Stimulated activated naive CD4-positive, alpha-beta T cell treated with Interleukin-2 at 50 U/mL for 16 hours (primary cell): ENCODE measurements at places on chromosomes 2 and 18.

DNA sequence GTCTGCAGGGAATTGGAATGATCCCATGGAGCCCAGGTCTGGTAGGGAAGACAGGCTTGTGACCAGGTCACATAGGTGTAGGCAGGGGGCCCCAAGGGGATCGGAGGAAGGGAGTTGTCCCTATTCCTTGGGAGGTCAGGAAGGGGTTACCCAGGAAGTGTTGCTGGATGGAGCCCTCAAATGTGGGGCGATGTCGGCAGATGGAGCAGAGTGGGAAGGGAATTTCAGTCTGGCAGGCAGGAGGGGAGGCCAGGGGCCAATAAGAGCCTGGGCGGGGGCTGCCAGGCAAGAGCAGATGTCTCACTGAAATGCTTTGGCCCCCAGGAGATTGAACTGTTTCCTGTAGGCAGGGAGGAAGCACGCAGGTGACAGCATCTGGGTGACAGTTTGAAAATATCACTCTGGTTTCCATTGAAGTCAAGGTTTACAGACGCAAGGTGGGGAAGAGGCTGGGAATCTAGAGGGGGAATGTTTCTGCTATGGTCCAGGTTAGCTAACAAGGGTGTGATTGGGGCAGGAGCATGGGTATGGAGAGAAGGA is 81.5 kb upstream of the SMAD2 start:
- no peak for DNase-seq

DNA sequence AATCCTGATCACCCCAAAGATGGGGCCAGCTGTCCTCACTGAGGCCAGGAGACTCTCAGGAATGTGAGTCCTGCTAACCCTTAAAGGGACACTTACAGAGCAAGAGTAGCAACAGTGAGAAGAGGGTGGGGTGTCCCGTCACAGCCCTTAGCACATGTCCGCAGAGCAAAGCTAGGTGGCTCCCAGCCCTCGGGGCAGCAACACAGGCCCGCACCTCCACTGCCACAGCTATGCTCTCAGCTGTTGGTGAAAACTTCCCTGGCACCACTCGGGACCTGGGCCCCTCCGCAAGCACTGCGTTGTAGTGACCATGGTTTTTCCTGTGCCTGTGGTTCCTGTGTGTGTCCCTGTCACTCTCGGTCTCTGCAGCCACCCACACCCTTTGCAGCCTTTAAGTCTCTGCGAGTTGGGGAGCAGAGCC is 76.4 kb upstream of the UXS1 start:
- no peak for DNase-seq

GRCh38 chr2:196315388-196316049 is 144.1 kb upstream of the STK17B start:
- no peak for DNase-seq

DNA sequence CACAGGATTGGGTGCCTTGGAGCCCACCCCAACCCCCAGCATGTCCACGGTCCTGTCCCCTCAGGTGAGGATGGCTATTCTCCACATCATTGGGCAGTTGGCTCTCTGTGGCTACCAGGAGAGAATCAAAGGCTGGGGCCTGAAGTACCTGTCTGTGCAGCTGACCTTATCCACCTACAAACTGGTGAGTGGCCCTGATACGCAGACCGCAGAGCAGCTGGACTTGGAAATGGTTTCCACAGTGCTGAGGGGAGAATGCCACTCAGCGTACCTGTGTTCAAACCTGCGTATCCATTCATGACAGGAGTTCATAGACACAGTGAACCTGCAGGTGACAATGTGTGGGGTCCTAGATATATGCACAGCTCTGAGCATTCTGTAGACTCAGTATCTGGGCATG is 21.6 kb downstream of the MROH2A start:
- DNase-seq = no peak

- DNase-seq = no peak
Measured at GRCh38 chr2:135954020-135954601, 31.3 kb downstream of the DARS1 start.

DNA sequence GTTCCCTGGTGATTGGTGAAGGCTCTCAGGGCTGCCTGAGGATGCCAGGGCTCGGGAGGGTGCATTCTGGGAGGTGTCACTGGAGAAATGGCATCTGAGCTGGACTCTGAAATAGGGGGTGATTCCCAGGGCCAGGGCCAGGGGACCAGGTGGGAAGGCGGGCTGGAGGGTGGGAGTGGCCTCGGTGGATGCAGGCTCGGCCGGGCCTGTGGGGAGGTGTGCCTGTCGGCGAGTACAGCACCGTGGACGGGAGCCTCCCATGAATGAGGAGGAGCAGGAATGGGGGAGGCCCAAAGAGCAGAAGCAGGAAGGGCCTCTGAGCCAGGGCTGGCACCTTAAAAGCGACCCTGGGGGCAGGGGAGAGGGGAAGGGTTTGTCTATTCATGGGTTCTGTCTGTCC is 116.8 kb downstream of the GBX2 start:
- no peak for DNase-seq
